ENCODE measurements at places on chromosomes 1 and 21.

GRCh38 chr1:29236712-29237128 is 398 bp downstream of the PTPRU start:
- no peak for DNase-seq

- DNase-seq, result no peak
Observed at GRCh38 chr21:34526618-34527290, 14.7 kb upstream of the KCNE1 start.

- no peak for DNase-seq
Observed at GRCh38 chr1:39574646-39575045, 1.9 kb downstream of the PABPC4 start.

GRCh38 chr1:85576642-85577418 is 3.7 kb upstream of the CCN1 start:
- no peak for DNase-seq

DNA sequence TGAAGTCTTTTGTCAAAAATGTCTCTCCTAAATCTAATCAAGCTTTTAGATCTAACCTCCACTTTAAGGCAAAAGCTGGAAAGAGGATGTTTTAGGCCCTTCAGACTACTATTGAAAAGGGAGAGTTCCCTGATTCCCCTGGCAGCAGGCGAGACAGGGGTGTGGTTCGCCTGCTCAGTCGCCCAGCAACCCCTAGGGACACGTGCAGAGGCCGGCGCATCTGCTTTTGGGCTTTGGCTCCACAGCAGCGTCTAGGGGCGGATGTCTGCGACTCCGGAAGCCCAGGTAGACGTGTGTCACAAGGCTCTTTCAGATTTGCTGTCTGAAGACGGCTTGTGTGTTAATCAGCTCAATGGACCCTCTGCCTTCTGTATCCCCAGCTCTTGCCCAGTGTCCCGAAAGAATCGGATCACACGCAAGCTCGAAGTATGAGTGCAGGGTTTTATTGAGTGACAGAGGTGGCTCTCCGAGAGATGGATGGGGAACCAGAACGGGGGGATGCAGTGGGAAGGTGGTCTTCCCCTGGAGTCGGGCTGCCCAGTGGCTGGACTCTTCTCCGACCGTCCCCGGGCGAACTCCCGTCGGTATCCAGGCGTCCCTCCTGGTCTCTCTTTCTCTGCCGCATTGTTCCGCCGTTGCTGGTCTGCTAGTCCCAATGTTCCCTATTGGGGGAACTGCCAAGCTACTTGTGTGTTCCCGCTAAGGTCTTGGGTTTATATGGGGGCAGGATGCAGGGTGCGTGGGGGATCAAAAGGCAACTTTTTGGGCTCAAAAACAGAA is 45.5 kb downstream of the OLFML2B start:
- DNase-seq, result no peak

GRCh38 chr1:107000902-107001301 is 55.6 kb upstream of the PRMT6 start:
- no peak for DNase-seq

GRCh38 chr1:159705251-159705903 is 9.0 kb downstream of the CRP start:
- DNase-seq, result no peak
